ENCODE measurements at places on chromosomes 5 and 9. TPM values are rescaled to one million over a fixed set of nuclear protein-coding genes. Genes with fewer than 3 reads are reported as not detected.

- DNase-seq, result no peak
Observed at GRCh38 chr9:119412399-119412798, 43.2 kb upstream of the BRINP1 start.

GRCh38 chr5:168889039-168889438 lies 309.9 kb upstream of the PANK3 start:
- DNase-seq, result no peak

- no peak for DNase-seq
Observed at GRCh38 chr5:123874600-123875201, 362.7 kb downstream of the CSNK1G3 start.

- DNase-seq, result no peak
Observed at GRCh38 chr9:17695482-17695881, 116.6 kb downstream of the SH3GL2 start.

DNA sequence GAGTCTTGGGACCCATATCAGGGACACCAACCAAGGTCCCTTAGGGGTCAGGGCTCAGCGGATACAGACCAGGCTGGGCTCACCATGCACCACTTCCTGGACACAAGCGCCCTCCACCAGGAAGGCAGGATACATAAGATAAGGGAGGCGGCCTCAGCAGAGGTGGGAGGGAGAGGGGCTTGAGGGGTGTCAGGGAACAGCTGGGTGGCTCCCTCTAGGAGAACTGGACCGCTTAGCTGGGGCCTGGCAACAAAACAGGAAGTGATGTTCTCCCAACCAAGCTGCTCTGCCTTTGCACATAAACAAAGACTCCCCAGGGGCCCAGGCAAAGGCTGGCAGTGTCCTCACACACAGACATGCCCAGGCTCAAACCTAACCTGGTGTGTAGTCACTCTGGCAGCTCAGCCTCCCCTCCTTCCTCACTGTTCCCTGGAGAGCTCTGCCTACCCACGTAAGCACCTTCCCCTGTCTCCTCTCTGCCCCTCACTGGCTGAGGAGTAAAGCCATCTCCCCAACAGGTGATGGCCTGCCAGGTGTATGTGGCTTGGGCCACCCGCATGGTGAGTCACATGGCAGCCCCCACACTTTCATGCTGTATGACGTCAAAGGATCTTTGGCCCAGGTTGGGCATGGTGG lies 5.8 kb upstream of the BICD2 start:
- no peak for DNase-seq

DNA sequence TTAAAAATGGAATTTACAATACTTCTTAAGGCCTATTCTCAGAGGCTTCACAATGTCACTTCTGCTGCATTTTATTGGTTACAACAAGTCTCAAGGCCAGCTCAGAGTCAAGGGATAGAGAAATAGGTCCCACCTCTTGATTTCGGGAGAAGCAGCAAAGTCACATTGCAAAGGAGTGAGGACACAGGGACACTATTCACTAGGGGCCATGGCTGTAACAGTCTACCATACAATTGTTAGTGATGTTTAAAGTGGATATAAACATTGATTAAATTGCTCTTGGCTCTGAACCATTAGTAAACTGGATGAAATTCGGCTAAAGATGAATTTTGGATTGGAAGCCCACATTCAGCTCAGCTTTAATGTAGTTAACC lies 21.7 kb upstream of the CMBL start:
- no peak for DNase-seq

DNA sequence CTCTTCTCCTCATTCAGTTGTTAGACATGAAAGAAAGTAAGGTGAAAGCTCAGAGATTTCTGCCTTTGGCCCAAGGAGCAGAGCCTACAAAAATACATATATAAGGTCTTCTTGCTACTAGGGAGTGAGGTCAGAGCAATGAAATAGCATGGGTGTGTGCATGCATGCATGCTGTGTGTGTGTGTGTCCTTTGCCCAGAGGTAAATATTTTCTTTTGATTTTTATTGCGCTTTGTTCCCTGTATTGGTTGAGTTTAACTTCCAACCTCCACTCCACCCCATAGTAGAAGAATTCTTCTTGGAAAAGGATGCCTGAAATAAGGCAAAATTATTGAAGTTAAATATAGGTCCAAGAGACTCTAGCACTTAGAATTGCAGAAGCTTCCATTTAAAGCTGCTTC lies 248.0 kb upstream of the PTGER4 start:
- DNase-seq, result no peak

- no peak for DNase-seq
Observed at GRCh38 chr9:104417296-104417695, 86.8 kb upstream of the OR13F1 start.

GRCh38 chr9:28774433-28775235 lies 1201.4 kb upstream of the C9orf72 start:
- DNase-seq, result no peak

GRCh38 chr9:131237291-131237690 lies 39.0 kb downstream of the FAM78A start:
- DNase-seq, result no peak

GRCh38 chr5:138177941-138178515 lies 402 bp downstream of the BRD8 start:
- DNase-seq, result peak; percentile 51

GRCh38 chr5:145960848-145961600 lies 24.6 kb downstream of the SH3RF2 start:
- no peak for DNase-seq

Gene PCDHB11
- 0.73 TPM for total RNA-seq
